Dorsolateral prefrontal cortex (tissue), 122 donors: ENCODE measurements at places on chromosomes 4 and X. TPM values are rescaled to one million over a fixed set of nuclear protein-coding genes. Genes with fewer than 3 reads are reported as not detected.

NHSL2 gene
- total RNA-seq: 11.7 TPM

OTUD6A gene
- not detected for total RNA-seq

LRIT3 gene
- total RNA-seq: 0.83 TPM

MAGIX gene
- 8.8 TPM for total RNA-seq

MAGEA12 gene
- total RNA-seq: not detected

TBC1D14 gene
- total RNA-seq: 59.5 TPM

TMPRSS11F gene
- total RNA-seq: not detected

KIAA1210 gene
- not detected for total RNA-seq

TMEM154 gene
- total RNA-seq: 0.32 TPM

RHOH gene
- total RNA-seq: not detected
